Stimulated activated CD8-positive, alpha-beta memory T cell treated with anti-CD3 and anti-CD28 coated beads, Interleukin-12 subunit alpha, Interleukin-12 subunit beta, amount 100 ng/mL, for 1 hour (primary cell): ENCODE measurements at places on chromosomes 13 and 19.

DNA sequence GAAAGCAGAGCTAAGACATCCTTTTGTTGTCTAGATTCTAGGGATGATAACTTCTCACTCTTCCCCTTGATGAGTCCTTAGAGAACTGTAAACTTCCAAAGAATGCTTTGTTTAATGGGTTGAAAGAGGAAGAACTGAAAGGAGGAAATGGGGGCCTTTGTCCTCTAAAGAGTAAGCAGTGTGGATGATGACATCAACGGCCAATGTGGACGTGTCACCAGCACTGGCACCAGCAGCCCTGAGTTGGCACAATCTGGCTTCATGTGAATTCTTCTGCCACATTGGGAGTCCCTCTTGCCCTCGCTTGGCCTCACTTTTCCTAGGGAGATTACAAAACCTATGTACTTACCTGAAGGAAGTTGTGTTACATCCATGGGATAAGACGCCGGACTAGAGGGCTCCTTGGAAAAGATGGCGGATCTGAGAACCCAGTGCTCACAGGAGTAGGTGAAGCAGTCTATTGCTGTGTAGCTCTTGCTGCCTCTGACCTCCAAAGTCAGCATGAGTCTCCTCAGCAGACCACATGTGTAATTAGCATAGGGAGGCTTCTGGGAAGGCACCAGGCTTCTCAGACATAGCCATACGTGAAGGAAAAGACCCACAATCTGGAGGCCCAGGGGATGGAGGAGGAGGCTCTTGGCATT lies 62.8 kb downstream of the RGCC start:
- no peak for DNase-seq

- no peak for DNase-seq
Observed at GRCh38 chr13:101614491-101614890, 162.0 kb downstream of the ITGBL1 start.

DNA sequence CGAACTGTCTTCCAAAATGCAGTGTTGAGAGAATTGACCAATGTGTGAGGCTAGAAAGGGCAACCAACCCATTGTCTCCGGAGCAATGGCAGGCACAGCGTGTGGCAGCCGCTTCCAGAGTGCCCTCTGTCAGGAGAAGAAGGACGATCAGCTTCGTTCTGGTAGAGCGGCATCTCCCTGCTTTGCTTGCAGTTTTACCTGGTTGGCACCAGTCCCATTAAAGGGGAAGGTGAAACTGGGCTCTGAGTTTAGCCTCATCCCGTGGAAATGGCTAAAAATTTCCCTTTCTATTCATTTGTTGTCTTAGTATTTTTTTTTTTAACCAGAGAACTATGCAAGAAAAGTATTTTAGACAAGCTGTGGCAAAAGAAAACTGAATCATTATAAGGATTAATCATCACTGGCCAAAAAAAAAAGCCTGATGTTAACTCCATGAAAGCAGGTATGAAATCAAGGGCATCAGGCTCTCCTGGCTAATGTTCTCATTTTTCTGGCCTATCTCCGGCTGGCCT lies 81.5 kb upstream of the SLC7A1 start:
- no peak for DNase-seq

DNA sequence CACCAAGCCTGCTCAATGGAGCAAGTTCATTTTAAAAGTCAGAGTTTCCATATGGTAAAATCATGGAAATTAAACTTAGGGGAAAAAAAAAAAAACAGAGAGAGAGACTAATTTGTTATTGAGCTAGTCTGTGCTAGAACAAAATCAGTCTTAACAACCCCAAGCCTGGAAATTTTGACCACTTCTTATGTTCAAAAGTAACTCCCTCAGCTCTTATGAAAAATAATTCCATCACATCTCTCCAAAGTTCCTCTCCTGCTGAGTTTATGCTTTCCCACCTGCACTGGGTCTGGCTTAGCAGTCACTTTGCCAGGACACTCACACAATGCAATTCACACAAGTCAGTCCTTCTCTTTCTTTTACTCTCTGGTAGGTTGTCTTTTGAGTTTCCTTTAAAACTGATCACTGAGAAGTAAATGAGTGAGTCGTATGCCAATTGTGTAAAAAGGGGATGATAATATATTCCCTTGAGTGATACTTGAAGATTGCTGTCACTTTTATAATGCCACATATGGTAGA lies 92.6 kb downstream of the ENOX1 start:
- no peak for DNase-seq

- DNase-seq: no peak
Observed at GRCh38 chr13:112346899-112347229, 29.3 kb upstream of the SPACA7 start.

DNA sequence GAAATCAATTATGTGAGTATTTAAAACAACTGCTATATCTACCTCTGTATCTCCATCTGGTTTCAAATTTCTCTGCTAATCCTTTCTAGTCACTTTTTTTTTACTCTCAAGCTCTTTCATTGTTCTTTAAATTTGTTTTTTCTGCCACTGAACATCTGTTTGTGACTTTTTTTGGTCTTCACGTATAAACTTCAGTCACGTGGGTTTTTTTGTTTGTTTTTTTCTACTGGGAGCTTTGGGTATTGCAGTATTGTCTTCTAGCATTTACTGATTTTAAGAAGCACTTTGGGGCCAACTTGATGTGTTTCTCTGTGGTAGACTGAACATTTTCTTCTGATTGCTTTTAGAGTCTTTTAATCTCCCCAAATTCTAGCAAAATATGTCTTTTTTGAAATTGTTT lies 262.6 kb upstream of the RXFP2 start:
- DNase-seq: no peak

DNA sequence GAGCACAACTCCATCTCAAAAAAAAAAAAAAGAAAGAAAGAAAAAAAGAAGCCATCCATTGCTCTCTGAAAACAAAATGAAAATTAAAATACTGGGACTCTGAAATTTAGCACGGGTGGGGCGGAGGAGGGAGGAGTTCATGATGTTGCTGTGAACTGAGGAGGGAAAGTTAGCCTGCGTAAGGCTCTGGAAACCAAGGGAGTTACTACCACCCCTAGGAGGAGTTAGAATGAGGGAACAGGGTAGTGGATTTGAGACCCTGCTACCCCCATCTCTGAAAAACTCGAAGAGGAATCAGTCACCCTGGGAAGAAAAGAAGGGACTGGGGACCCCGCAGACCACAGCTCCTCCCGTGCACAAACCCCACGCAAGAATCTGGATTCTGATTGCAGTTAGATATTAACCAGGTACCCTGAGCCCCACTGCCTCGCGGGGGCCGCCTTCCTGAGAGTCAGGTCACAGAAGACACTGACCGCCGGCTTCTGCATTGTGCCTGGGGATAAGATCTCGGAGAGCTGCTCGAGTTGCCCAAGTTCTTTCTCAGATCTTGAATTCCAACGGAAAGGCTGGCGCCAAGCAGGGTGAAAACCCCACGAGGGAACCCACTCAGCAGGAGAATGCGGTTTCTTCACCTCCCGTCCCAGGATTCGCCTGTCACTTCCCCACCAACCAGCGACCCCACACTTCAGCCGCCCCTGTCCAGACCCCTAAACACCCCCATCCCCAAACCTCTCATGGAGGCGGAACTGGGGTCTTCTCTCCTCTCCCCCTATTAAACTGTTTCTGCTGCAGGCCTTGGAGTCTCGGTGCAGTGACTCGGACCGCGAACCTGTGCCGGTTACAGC lies 870 bp downstream of the ZNF442 start:
- no peak for DNase-seq

DNA sequence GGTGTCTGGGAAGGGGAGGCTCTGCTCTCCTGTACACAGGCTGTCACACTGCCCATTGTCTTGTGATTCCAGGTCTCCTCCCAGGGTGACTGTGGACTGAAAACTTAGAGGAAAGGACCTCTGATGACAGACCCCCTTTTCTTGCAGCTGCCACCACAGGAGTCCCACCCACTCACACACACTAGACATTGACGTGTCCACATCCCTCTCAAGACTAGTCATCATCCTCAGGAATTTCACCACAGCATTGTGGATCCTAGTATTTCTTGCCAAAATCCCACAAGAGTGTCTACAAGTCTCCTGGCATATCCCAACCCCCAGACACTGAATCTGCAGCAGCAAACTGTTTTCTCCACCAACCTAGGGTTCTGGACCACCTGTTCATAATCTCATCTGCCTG lies 5.3 kb downstream of the ZNF85 start:
- DNase-seq: no peak

DNA sequence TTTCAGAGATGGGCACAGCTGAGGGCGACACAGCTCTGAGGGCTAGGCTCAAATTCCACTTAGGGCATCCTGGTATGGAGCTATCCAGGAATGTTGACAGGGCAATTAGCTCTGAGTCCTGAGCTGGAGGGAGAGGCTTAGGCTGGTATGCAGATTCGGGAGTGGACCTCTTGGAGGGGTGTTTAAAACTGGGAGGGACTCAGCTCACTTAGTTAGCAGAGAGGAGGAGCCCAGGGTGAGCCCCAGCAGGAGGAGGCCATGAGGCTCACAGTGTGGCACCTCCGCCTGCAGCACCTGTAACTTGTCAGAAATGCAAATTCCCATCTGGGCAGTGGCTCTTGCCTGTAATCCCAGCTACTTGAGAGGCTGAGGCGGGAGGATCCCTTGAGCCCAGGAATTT lies 10.2 kb upstream of the NOP53 start:
- DNase-seq: no peak

- DNase-seq: no peak
Observed at GRCh38 chr19:16095071-16095571, 16.6 kb upstream of the RAB8A start.

DNA sequence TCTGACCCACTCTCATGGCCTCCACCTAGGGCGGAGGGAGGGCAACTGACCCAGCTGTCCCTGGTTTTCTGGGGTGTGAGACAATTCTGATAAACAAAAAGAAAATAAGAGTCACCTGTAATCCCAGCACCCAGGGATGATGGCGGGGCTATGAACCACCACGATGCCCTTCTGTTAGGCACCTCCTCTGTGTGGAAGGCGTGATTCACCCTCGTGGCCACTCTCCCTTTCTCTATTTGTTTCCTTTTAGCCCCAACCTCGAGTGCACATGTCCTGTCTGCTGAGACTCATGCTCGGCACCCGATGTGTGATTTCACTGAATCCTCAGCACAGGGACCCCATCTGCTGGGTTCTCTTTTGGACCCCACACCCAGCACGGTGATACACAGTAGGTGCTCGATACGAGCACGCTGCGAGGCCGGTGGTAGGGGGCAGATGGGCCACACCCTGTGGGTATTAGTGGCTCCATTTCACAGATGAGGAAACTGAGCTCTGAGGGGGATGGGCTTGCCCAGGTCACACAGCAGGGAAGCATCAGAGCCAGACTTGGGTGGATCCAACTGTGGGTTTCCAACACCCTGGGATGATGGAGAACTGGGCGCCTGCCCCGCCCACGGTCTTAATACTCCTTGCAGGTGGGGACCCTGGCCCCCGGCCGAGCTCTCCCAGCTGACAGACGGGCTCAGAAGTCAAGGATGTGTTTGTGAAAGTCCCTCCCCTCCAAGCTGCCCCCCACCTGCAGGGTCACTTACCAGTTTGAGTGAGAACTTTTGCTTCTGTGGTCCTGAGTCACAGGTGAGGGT lies 24.9 kb downstream of the VRK3 start:
- DNase-seq: no peak

DNA sequence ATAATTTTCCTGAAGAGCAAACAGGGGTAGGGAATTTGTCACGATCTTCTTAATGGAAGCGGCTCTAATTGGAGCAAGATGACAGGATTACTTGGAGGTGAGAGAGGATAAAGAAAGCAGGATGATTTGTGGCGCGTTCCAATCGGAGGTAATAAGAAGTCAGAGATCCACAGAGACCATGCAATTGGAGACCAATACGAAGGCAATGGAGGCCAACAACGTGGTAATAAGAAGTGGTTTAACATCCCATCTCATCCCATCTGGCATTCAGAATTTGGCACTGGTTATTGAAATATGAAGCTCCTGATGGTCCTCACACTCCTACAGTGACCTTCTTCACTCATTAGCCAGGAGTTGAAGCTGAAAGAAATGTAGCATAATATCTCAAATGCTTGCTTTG lies 130.6 kb downstream of the DLEU7 start:
- no peak for DNase-seq

GRCh38 chr13:31073859-31074718 lies 87.6 kb downstream of the HSPH1 start:
- no peak for DNase-seq

- no peak for DNase-seq
Observed at GRCh38 chr19:11141937-11142527, 13.6 kb downstream of the SPC24 start.
